Smooth muscle cell of trachea (primary cell): ENCODE measurements at places on chromosomes 7 and 10. TPM values are rescaled to one million over a fixed set of nuclear protein-coding genes. Genes with fewer than 3 reads are reported as not detected.

The LRRC4 gene
- 0.29 and 0.33 TPM in 2 replicates for total RNA-seq

The PRPS1L1 gene
- total RNA-seq: 0.15 TPM in 1 of 2 replicates, not detected in the other

The ATOH7 gene
- 0.17 TPM in 1 of 2 replicates, not detected in the other for total RNA-seq

The TBX20 gene
- not detected in 2 replicates for total RNA-seq

The PYROXD2 gene
- 9.9 and 41.2 TPM in 2 replicates for total RNA-seq
